ENCODE measurements at places on chromosomes 2 and 18.

DNA sequence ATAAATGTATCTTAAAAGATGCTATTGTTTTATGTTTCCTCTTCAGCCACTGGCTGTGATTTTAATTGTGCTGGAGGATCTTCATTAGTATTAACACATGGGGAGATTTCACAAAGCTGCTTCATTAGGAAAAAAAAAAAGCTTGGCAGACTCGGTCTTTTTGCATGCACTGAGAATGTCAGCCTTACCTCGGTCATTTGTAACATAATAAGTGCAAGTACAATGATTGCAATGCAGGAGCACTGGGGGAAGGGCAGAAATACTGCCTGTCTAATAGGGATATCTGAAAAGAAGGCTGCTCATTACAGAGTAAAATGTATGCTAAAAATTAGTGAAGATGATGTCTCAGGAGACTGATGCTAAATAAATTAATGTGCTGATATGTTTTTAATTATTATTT lies 1.3 kb upstream of the BAZ2B start:
- DNase-seq, result no peak

GRCh38 chr2:102940684-102941083 lies 178.9 kb downstream of the TMEM182 start:
- no peak for DNase-seq

DNA sequence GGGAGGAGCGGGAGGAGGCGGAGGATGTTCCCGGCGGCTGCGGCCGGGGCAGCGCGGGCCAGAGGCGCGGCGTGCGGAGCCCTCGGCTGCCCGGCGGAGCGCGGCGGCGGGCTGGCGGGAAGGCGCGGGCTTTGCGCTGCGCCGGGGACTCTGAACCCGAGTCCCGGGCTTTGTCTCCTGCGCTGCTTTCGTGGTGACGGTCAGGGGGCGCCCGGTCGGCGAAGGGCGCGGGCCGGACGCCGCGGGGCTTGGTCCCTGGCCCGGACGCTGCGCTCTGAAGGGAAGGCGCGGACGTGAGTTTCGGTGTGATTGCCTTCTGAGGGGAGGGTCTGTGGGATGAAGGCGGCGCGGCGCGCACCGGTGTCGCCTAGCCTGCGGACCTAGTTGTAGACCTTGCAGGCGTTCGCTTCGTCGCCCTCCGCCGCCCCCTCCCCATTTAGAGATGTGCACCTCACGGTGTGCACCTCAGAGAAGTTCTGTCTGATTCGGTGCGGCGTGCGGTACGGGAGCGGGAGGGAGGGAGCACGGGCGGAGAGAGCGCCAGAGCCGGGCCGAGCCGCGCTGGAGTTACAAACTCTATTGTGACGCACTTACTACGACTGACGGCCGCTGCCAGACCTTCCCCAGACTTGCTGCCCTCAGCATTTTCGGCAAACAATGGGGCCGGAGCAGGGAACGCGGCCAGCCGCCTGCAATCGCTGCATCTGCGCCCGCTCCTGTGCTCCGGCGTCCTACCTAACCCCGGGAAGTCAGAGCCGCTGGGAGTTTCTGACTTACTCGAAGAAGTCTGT lies 2.1 kb downstream of the BCL2L11 start:
- DNase-seq, result no peak

DNA sequence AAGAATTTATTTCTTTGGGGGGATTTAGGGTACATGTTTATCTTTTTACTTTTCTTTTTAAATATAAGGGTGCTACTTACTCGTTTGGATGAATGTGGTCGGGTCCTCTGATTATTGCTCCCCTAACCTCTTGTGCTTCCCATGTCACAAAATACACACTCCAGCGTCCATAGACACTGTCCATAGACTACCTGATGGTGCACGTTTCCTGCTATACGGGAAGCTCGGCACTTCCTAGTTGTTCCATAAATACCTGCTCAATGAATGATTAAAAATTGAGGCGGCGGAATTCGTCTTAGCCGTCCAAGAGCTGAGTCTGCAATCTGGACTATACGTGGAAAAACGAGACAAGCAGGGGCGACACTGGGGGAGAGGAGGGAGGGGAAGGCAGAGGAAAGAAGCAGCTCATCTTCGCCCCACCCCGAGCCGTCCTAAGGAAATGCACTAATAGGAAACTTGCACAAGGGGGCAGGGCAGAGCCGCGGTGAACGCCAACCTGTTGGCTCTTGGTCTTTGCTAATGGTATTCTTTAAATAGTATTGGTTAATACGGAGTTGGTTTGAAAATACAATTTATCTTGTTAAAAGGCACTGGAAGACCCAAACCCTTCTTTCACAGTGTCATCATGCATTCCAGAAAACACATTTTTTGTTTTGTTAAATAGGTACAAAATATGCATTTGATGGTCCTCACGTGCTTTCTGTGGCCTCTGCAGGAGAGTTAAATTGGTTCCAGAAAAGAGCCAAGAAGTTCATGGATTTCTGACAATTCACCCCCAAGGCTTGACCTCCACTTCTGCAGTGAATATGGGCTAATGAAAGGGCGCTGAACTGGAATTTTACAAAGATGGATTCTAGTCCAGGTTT lies 73.0 kb upstream of the KCTD1 start:
- DNase-seq, result no peak

- DNase-seq, result no peak
Measured at GRCh38 chr18:22613058-22613690, 195.5 kb upstream of the CTAGE1 start.

GRCh38 chr2:157334335-157334734 lies 8.7 kb upstream of the ERMN start:
- DNase-seq, result no peak

GRCh38 chr18:75477900-75478299 lies 50.4 kb upstream of the SMIM21 start:
- no peak for DNase-seq

DNA sequence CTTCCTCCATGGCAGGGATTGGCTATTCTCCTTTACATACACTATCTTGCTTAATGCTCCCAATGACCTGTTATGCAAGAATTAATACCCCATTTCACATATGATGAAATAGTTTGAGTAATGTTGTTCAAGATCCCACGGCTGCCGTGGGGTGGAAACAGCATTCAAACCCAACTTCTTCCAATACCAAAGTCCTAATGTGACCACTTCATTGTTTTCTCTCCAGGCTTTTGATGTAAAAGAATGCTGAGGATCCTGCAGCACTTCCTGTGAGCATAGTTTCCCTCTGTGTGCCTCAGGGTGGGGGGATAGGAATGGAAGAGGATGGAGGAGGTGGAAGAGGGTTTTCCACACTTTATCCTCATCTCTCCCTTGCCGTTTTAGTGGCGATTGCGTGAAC lies 199.4 kb downstream of the IRS1 start:
- no peak for DNase-seq

DNA sequence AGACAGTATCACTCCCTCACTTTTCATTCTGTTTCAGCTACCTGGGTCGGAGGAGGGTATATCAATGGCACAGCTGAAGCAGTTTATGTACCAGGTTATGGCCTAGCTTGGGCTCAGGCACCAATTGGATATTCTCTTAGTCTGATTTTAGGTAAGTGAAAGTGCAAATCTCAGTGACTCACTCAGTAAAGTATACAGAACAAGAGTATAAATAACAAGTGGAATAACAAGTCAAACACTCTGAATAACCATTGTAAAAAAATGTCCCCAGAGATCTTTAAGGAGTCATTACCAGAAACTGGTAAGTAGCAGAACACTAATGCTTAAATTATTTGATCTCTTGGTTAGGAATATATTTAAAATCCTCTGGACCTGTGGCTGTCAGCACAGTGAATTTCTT lies 5.7 kb downstream of the SLC5A7 start:
- no peak for DNase-seq

GRCh38 chr2:160581448-160581847 lies 87.8 kb upstream of the RBMS1 start:
- DNase-seq, result no peak

GRCh38 chr2:7835693-7836680 lies 845.9 kb upstream of the ID2 start:
- DNase-seq, result no peak

DNA sequence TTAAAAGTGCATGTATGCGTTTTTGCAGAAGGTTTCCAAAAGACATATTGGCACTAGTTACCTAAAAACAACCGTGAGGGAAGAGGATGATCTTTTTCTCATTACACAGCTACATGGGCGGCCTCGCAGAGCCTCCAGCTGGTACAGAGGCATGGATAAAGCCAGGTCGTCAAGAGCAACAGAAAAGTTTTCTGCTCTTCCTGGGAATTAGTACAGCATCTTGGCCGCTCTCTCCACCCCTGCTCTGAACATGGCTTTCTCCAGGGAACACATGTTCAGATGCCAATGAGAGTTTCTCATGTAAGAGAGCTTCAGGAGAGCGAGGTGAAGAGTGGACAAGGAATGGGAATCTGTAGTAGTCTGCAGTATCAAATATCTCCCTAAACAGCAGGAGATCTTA lies 108.4 kb downstream of the ZEB2 start:
- DNase-seq, result no peak

- no peak for DNase-seq
Measured at GRCh38 chr2:203673933-203674332, 32.5 kb upstream of the CD28 start.

- DNase-seq, result no peak
Measured at GRCh38 chr2:133682347-133682746, 114.1 kb upstream of the NCKAP5 start.

GRCh38 chr2:11419781-11420180 lies 46.2 kb downstream of the E2F6 start:
- DNase-seq, result no peak

DNA sequence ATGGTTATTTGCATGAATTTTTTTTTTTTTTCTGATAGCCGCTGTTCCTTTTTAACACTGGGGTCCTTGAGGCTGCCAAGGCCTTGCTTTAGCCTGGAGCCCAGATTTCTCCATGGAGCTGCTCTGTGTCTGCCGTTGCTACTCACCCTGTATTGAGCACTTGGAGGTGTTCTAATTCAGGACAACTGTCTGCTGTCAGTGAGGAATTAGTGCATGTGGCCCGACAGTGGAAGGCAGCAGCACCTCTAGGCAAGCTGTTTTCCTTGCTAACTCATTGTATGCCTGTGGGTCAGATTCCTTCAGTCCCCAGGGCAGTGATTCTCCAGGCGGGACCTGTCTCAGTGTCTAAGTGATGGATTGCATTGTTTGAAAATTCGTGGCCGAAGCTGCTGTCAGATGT lies 147.7 kb upstream of the DPP10 start:
- no peak for DNase-seq

DNA sequence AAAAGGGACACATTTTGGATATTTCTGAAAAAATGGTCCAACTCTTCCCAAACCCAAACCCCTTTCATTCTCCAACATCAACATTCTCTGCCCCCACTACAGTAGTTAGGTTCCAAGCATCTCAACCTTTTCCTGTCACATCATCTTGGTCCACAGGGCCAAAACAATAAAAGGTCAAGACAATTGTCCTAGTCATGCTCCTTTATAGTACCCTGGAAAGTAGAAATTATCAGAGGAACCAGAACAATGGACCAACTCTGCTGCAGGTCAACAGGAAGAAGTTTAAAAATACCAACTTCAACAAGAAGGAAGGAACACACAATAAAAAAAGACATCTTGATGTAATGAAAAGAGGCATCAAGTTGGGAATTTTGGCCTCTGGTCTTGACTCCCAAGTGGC lies 36.1 kb downstream of the CLASP1 start:
- DNase-seq, result no peak

DNA sequence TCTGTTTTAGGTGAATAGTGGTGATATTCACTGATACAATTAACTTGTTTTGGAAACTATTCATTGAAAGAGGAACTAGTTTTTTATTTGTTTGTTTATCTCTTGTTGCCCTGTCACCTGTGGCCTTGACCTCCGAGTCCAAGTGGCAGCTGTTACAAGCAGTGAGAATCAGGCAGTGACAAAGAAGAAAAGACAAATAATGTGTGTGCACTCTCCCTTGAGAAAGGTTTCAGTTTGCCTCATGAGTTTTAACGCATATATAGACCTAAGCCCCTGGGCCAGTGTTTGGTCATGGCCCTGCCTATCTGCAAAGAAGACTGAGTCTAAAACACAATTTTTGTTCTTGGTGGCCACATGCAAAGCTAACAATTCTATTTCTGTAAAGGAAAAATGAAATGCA lies 15.3 kb downstream of the KYNU start:
- DNase-seq, result no peak

DNA sequence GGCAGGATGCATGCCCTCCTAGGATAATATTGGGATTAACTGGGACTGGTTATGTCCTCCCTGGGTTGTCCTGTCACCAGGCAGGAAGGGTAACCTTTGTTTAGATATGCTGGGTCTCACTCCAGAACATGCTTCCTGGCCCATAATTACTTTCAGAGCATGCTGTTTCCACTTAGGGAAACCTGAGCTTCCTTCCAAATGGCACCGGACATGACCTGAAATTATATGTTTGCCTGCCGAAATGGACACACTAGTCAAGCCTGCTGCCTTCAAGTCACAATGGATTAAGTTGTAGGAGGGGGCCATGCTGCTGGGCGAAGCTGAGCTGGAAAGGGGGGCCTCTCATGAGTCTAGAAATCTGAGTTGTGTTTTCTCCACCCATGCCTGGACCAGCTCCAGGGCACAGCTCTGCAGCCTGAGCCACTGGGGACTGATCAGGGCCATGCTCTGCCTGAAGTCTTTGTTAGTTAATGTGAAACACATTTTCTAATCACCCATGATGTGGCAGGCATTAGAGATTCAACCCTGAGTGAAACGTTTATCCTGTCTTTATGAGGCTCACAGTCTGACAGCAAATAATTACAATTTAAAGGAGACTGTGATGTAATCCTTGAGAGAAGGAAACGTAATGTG lies 273.3 kb downstream of the TNS1 start:
- peak; percentile 74 for DNase-seq
